ENCODE measurements at places on chromosomes 3 and 15.

- DNase-seq: no peak
These were observed 234.5 kb upstream of the CDIN1 start for GRCh38 chr15:36344887-36345286.

DNA sequence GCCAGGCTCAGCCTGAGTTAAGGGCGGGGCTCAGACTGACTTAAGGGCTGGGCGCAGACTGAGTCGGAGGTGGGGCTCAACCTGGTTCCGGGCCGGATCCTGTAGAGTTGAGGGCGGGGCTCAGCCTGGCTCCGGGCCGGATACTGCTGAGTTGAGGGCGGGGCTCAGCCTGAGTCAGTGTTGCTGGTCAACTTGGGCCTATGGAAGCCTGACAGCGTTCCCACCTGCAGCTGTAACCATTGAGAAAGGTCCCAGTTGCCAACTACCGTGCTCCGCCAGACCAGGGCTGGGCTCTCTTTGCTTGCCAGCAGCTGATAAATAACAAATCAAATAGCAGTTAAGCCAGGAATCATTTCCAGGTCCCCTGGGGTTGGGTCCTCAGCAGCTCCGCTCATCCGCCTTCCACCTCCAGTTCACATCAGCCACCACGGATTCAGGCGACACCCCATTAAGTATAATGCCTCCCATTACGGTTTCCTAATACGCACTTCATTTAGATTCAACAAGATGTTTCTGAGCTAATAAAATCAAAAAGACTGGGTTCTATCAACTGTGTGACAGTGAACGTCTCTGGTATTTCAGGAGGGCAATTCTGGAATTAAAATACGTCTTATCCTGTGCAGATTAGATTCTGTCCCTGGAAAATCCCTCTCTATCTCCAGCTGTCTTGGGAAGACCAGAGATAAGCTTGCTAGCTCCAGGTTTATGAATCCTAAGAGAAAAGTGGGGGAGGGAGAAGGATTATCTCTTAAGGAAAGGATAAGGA, 7.3 kb downstream of the GRIP2 start:
- DNase-seq: no peak

DNA sequence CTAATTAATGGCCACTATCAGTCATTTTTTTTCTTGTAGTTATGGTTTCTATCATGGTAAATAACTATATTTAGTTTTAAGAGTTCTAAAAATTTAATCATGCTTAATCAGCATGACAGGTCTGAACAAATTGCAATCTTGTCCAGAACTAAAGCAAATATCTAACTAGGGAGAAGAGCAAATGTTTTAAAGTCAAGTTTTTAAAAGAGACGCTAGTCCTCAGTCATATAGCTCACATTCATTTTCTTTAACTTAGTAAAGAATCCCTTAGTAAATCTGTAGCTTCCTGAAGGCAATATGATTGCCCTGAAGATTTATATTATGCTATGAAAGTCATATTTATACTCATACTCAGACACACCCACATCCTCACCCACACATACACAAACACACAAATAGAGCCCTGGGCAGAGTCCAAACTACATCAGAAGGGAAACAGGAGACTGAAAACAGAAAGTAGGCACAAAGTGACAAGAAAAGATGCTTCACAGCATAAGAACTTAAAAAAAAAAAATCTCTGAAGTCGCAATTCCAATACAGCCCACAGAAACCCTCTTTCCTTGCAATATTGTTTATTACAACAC, 1149.1 kb downstream of the SI start:
- DNase-seq: no peak

DNA sequence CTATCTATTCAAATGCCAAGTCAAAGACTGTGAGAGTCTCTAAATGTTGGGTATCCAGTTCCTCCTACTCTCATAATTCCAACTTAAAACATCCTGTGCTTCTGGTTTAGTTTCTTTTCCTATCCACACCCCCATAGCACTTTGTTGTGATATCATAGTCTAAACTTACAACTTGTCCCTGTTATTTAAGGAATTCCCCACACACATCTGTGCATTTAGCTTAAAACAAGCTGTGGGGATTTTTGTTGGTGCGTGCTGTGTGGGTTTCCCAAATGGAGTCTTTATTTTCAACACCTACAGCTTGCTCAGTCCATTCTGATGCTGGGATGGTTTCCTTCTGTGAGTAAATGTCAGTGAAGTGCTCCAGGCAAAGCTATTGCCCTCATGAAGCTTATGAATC, 167.3 kb downstream of the GMNC start:
- DNase-seq: no peak
